ENCODE measurements at places on chromosomes 3 and 15.

GRCh38 chr3:179473565-179473964 lies 22.3 kb upstream of the GNB4 start:
- DNase-seq, result no peak

GRCh38 chr15:83283813-83284558 lies 478 bp downstream of the BNC1 start:
- no peak for DNase-seq

DNA sequence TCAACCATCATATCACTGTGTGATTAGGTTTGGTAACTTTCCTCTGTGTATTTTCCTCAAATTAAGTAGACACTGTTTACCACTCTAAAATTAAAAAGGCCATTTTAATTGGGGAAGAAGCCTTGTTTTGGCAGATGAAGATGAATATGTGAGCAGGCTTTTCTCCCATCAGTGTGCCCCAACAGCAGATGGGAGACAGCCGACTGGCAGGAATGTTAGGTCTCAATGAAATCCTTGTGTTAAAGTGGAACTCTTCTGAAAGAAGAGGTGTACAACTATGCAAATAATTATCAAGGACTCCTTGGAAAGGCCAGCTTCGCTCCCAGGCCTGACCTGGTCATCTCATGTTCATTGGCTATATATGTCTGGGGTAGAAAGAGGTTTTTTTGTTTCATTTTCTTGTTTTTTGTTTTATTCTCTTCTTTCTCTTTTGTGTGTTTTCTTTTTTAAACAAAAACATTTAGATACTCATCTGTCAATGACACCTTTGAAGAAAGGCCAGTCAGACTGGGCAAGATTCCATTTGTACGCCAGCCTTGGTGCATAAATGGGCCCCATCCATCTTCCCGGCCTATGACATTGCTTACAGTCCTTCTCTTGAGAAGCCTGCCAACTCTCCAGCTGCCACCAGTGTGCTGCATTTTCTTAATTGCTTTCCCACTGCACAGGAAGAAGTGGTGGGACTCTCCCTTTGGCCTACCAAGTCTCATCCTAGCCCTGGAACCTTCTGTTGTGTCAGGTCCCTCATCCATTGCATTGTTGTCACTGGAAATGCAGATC lies 25.8 kb downstream of the LRTM1 start:
- no peak for DNase-seq

DNA sequence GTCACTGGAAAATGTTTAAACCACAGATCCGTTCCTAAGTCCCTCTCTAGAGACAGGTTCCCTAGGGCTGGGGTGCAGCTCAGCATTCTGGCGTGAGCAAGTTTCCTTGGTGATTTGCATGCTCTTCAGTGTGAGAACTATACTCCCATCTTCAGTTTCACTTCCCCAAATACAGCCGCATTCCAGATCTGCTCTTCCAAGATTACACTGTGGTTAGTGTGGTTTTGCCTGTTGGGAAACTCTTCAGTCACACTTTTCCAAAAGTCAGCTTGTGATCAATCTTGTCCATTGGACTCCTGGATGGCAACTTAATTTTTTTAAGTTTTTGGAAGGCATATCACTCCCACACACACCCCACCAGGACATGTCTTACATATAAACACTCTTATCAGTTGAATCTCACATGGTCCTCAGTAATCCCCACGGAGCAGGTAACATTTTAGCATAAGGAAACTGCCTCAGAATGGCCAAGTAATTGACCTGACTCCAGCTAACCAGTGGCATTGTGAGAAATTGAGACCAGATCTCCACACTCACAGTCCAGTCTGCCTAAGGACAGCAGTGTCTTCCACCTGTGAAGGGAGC lies 33.5 kb upstream of the PTPN23 start:
- no peak for DNase-seq

DNA sequence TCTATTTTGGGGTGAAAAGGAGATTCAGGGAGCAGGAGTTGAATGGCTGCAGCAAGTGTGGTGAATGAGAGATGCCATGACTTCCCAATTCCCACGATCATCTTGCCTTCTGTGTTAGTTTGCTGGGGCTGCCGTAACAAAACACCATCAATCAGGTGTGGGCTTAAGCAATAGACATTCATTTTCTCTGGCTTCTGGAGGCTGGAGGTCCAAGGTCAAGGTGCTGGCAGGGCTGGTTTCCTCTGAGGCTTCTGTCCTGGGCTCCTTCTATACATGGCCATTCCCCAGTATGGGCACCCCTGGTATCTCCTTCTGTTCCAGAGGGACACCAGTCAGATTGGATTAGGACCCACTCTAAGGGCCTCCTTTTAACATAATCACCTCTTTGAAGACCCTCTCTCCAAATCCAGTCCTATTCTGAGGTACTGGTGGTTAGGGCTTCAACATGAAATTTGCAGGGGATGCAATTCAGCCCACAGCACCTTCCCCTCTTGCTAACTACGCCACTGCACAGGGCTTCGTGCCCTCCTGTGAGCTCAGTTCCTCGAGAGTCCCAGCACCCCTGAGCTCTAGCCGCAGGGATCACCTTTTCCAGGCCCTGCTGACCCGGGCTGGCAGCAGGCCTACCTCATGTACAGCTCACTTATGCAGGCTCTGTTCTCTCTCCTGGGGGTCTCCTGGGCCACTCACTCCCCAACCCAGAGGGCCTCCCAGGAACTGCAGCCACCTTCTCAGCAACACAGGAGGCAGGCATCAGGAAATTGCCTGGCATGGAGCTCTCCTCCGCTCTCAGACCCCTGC lies 37.3 kb upstream of the SLC6A11 start:
- DNase-seq, result no peak

GRCh38 chr15:92586966-92587365 lies 68.6 kb downstream of the FAM174B start:
- DNase-seq, result no peak

DNA sequence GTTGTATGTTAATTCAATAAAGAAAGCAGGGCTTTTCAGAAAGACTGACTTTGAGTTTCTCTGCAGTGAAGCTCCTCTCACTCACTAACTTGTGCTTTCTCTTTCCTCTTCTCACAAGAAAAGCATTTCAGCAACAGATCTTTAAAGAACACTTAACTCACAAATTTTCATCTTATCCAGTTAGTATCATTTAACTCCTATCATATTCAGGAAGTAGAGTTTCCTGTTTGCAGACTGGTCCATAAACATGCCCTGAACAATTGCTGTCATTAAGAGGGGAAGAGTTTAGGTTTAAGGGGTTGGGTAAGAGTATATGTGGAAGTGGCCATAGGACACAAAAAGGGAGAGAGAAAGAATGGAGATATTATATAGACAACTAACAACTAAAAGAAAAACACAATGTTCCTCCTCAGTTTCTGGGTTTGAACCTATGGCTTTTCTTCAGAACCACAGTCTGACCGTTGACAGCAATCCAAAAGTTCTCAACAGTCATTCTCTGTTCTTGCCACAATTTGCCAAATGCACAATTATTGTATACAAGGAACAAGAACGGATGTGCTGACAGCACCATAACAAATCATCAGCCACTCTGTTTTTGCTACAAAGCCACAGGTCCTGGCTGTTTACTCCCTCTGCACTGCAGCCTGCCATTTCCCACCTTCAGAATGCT lies 63.9 kb downstream of the CHAC1 start:
- no peak for DNase-seq

- no peak for DNase-seq
Observed at GRCh38 chr15:48796930-48797329, 13.9 kb downstream of the CEP152 start.

DNA sequence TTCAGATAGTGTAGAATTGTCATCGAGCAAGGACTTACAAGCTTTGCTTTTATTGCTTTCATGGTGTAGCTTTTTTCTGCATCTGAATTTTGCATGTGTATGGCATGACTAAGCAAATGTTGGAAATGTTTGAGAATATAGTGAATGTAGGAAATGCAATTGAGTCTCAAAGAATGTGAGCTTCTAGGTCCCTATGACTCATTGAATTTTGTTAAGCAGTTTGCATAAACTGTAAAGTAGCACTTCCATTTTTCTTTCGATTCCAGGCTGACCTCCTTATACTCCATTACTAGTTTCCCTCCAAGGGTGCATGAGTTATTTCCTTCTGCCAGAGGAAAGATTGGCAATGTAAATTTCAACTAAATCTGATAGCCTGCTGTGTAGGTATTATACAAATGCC lies 619.2 kb downstream of the DIPK2A start:
- DNase-seq, result no peak

DNA sequence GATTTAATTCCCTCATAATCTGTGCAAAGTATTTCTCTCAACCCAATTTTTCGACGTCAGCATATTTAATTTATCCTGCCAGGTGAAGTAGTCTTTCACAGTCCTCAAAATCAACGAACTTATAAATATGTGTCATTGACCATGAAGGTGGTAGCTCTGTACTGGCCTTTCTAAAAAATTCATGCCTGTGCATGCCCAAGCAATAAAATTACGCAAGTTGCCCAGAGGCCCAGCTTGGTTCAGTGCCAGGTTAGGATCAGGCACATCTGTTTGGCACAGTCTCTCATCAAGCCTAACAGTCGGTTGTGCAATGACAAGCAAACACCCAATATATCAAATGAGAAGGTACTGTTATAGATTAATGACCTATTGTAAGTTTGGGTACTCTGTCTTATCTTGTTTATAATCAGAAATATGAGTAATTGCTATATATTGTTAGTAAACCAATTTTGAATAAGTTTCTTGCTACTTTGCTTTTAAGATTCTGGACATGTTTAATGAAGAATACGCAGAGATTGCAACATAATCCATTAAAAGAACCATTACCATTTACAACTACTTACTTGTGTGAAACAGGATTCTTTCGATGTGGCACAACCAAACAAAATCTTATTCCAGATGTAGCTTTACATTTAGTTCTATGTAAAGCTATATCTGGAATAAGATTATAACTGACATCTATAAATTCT lies 159.0 kb upstream of the IL12A start:
- DNase-seq, result no peak

DNA sequence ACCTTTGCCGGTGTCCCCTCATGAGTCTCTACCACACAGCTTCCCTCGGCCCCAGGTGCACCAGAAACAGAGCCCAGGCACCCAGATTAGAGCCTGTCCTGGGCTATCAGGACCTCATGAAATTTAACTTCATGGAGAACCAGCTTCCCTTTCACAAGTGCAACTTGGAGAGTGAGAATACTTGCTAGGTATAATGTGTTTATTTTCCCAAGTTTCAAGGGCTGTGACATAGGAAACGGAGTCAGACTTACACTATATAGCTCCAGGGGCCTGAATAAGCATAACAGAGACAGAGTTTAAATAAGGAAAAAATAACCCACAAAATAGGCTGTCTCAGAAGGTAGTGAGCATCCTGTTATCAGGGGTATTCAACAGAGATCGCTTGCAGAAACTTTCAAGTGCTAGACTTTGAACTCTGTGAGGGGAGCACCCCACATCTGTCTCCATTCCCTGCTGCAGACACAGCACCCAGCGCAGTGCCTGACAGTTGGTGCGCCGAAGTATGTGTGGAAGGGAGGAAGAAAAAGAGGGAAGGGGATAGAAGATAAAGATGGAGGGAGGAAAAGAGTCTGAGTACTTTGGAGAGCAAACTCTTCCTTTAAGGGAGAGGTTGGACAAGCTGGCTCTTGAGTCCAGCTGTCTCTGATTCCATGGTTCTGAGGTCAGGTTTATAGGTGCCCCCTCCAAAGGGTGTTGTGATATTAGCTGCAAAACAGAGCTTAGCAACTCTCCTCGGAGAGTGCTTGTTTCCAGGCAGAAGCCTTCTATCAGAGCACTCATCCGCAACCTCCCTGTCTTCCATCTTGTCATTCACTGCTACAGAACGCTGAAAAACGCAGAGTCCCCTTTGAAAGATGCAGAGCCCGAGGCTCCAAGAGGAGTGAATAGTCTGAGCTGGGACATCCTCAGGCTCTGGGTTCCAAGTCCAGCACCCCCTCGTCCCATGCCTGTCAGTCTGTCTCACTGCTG lies 84.8 kb downstream of the CPN2 start:
- no peak for DNase-seq

- peak; percentile 40 for DNase-seq
Observed at GRCh38 chr3:12194669-12195161, 36.0 kb upstream of the TIMP4 start.

Measured in activated T-cell treated with anti-CD3 and anti-CD28 coated beads for 48 hours (primary cell).